A172 (cell line): ENCODE measurements at places on chromosomes 3 and 15.
A peak's percentile ranks its signal among the peaks of the same experiment; 100 is the strongest.

GRCh38 chr3:141436180-141436579, 50.6 kb upstream of the RASA2 start:
- DNase-seq, result no peak

GRCh38 chr3:15330031-15330596, 2.3 kb downstream of the SH3BP5 start:
- no peak for DNase-seq

DNA sequence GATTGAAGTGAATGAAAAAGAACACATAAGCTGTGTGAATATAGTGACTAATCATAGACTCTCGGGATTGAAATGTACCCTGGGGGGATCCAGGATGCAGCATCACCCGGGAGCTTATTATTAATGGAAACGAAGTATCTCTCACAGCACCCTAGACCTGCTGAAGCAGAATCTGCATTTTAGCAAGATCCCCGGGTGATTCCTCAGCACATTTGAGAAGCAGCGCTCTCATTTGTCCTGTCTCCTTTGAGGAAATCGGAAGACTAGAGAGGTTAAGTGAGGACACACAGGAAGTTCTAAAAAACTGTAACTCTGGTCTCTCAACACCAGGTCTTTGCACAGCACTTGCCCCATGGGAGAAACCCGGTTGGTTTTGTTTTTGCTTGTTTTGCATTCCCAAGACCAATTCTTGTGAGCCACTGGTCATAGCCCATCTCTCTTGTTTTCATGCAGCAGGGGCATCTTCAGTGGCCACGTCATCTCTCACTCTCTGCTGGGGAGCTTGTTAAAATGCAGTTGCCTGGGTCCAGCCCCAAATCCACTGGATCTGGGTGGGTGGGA, 30.2 kb downstream of the ZNF710 start:
- DNase-seq, result peak; percentile 4

- DNase-seq, result no peak
These were observed 201.2 kb downstream of the BCHE start for GRCh38 chr3:165635791-165636683.

DNA sequence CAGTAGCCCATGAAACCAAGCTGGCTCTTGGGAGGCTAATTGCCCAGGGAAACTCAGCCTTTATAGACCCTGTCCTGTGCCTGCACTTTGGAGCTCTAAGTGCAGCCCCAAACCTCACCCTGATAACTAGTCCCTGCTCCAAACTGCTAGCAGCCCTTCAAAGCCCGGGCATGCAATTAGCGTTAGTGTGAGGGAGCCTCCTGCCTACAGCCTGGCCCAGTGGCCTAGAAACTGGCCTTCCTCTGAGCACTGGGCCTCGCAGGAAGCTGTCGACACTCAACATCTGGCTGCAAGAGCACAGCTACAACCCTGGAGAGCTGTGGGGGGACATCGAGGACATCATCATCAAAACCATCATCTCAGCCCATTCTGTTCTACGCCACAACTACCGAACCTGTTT, 7.7 kb upstream of the NGRN start:
- DNase-seq, result no peak

- DNase-seq, result no peak
These were observed 290.6 kb downstream of the ADAMTS17 start for GRCh38 chr15:100050877-100051786.

- no peak for DNase-seq
These were observed 113.1 kb downstream of the ABI3BP start for GRCh38 chr3:100880072-100880471.

DNA sequence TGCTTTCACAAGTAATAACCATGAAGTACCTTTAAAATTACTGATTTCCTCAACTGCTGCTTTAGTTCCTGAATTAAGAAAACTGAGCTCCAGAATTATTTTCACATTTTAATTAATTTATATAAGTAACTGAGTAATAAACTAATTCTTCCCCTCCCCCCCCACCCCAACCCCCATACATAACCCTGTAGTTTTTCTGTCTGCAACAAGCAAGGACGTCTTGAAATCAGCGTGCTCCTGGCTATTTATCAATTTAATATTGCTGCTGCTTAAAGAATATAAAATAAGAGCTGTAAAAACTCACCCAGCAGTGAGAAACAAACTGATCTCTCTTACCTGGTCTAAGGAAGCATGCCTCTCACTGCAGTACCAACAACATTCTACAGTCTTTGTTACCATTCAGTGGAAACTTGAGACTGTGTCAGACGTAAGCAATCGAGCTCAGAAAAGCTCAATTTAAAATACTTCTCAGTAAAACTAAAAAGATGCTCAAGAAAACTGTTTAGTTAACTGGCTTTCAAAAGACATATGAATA, 121.0 kb downstream of the TFDP2 start:
- DNase-seq, result peak; percentile 79

GRCh38 chr15:99721104-99721778, 12.0 kb downstream of the LYSMD4 start:
- no peak for DNase-seq

- DNase-seq, result no peak
These were observed 5.9 kb downstream of the CMC1 start for GRCh38 chr3:28247286-28247685.

- DNase-seq, result no peak
These were observed 193.9 kb downstream of the UBE3A start for GRCh38 chr15:25244731-25245585.

DNA sequence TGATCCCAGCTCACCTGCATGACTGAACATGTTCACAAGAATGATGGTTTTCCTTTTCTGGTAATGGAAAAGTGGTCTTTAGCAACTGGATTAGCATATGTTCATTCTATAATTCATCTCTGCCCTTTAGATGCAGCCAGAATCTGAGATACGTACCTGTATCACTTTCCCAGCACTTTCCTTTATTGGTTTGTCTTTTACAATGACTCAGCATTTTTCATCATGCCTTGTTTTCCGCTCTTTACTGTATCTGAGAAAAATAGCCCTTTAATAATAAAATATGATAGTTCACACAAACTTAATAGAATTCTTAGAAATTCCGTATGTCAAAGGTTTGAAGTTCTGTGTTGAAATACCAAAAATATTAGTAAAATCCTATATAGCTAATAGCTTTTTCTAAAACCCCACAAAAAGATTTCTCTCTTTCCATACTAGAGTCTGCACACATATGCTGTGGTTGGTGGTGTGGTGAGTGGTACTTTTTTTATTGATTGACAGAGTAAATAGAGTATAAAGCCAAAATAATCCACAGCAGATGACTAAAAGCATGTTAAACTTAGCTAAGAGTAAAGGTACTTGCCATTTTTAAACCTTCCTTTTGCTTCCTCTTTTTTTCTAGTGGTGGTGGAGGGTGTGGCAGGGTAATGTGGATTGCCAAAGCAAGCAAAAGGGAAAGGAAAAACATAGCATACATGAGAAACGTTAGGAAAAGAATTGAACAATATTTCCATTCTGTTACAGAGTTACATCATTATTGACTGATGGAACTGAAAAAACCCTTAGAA, 328.9 kb upstream of the RBMS3 start:
- no peak for DNase-seq

DNA sequence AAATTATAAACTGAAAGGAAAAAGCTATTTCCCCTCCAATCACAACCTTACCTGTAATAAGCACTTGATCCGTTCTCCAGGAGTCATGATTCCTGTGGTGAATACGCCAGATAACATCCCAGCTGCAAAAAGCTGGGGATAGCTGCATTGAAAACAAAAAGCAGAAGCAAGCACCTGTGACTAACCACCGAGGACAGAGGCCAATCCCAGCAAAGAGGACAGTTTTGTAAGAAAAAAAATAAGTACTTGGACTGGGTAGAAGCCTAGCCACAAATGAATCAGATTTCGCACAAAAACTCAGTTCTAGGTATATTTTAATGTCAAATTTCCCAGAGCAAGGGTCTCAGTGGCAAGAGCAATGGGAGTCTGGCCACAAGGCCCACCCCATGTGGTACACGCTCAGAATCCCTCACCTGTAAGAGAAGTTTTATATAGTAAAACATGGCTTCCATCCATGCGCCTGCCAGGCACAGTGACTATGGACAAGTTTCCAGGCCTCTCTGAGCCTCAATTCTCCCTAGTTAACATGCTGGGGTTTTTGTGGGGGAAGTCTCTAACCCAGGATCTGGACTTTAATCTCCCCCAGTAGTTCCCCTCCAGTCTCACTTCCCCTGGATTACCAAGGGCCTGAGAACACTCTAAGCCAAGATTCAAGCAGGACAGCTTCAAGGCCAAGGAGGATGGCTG, 19.2 kb downstream of the SLC25A20 start:
- DNase-seq, result no peak

GRCh38 chr15:69546182-69546581, 93.6 kb downstream of the RPLP1 start:
- DNase-seq, result no peak

GRCh38 chr3:142118911-142119310, 30.4 kb downstream of the TFDP2 start:
- DNase-seq, result no peak

DNA sequence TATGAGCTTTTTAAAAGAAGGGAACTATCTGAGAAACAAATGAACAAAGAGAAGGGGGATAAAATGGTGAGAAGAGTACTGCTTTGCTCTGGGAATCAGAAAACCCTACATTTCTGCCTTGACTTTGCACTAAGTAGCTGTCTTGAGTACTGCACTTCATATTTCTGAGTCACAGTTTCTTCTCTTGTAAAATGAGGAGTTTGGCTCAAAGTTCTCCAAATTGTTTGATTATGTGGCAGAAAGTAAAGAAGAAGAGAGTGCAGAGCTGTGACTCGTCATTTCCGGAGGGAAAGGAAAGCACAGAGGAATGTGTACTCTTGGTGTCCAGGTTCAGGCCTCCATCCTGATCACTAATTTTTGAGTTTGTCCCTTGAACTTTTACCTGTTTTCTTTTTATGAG, 54.7 kb downstream of the TP63 start:
- peak; percentile 60 for DNase-seq

DNA sequence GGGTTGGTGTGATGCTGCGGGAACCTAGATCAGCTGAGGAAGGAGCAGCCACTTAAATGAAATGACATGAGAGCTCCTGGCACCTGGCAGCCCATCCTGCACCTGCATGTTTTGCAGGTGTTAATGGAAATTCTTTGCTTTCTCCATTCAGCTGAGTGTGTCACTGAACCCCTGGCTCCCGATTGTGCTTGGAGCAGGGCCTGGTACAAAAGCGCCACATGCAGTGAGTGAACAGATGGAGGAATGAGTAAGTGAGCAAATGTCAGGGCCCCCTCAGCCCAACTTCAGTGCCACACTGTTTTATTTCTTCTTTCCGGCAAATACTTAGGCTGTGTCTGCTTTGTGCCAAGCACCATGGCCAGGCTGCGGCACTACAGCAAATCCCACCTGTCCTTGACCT, 132.2 kb downstream of the ASB7 start:
- no peak for DNase-seq

GRCh38 chr15:45648521-45649200, 13.8 kb downstream of the SQOR start:
- peak; percentile 47 for DNase-seq

DNA sequence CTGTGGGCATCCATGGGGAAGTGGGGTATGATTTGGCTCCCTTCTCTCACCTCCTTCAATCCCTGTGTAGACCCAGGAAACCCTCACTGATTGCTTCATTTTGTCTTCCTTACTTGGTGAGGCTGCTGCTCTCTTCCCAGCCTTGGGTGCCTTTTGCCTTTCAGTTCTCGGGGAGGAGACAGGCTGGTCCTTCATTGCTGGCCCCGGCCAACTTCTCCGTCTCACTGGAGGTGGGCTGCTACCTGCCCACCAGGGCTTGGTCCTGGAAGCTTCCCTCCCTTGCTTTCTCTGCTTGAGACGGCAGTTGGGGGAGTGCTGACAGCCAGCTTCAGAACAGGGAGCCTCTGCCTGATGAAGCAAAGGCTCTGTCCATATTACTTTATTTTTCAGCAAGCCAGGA, 4.7 kb downstream of the FOXL2 start:
- no peak for DNase-seq

DNA sequence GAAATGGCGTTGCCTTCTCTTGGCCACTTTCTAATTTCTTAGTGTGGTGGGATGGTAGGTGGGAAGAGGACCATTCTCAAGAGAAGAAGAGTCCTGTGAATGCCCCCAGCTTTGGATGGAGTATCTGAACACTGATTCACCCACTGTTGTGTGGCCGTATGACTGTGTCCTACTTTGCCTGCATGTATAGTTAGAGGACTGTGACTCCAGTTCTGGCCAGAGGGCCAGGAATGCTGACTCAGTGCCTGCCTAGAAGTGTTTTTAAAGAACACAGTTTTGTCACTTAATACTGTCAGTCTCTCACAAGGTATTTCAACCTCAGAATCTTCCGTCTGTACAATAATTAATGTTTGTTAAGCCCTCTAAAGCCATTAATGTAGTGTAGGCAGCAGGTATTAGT, 2.1 kb downstream of the SEC61A1 start:
- DNase-seq, result peak; percentile 40

DNA sequence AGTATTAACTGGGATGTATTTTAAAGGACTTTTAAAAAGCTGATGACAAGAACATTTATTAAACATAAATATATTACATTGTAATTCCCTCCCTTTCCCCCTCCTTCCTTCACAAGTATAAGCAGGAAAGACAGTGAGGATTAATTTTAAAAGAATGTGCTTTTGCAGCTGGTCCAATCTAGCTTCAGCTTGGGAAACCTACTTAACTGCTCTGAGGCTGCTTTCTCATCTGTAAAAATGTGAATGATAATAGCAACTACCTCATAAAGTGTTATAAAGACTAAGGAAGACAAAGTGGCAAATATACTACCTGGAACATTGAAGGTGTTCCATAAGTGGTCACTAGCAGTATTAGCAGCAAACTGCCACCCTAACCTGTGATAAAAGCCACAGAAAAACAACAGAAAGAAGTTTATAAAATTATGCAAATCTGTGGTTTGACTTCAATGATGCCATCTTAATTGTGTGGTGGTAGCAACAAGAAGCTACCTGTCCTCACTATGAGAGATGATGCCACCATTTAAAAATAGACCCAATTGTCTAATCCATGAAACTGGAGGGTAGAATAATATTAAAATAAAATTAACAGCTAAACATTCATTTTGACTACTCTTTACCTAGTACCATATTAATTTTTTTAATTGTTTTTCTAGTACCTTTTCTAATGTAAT, 20.0 kb downstream of the DHX36 start:
- DNase-seq, result no peak

GRCh38 chr3:105999856-106000255, 131.0 kb upstream of the CBLB start:
- no peak for DNase-seq

- DNase-seq, result peak; percentile 57
These were observed 50.6 kb upstream of the SPATA16 start for GRCh38 chr3:173191611-173192010.

GRCh38 chr15:67049351-67050044, 15.9 kb upstream of the SMAD3 start:
- DNase-seq, result peak; percentile 91

- DNase-seq, result no peak
These were observed 6.8 kb downstream of the UBE2E2 start for GRCh38 chr3:23209747-23210487.

DNA sequence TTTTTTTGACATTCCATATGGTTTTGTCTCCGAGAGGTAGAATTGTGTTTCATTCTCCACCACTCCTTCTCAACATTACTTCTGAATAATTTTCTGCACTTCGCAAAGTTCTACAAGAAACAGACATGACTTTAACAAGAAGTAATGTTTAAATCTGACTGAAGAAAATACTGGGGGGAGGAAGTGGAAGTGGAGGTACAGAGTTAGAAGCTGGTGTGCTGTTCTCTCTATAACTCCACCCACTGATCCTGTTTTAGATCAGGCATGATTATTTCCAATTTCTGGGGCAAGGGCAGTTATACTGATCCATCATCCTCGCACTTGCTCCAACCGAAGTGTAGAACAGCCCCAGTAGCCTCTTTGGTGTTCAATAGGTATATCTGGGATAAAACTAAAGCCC, 9.2 kb upstream of the MCCC1 start:
- DNase-seq, result no peak

- peak; percentile 19 for DNase-seq
These were observed 27.0 kb downstream of the ALDH1A2 start for GRCh38 chr15:58038426-58039078.

- no peak for DNase-seq
These were observed 723.8 kb downstream of the MECOM start for GRCh38 chr3:168939651-168940238.
